GDM1 (cell line): ENCODE measurements at places on chromosomes 13 and 19.

- no peak for DNase-seq
Measured at GRCh38 chr19:1938071-1938470, 2.9 kb upstream of the CSNK1G2 start.

GRCh38 chr13:81762449-81762848, 1421.5 kb upstream of the SPRY2 start:
- DNase-seq: no peak

- DNase-seq: no peak
Measured at GRCh38 chr13:46639033-46639981, 86.3 kb downstream of the LRCH1 start.

DNA sequence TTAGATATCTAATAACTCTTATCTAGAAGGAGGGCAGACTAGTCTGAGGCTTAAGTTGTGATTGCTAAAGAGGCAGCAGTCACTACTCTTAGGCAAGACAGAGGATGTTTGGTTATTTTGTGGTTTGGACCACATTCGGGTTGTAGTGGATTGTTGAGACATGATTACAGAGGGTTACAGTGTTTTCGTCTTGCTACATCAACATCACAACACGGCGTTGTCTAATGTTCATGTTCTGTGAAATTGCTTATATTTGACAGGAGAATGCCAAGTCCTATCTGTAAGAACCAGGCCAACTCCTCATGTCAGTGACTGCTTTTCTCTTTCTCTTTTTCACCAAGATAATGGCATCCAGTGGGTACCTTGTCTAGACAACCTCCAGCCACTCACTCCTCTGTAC, 16.8 kb upstream of the TM9SF2 start:
- no peak for DNase-seq

DNA sequence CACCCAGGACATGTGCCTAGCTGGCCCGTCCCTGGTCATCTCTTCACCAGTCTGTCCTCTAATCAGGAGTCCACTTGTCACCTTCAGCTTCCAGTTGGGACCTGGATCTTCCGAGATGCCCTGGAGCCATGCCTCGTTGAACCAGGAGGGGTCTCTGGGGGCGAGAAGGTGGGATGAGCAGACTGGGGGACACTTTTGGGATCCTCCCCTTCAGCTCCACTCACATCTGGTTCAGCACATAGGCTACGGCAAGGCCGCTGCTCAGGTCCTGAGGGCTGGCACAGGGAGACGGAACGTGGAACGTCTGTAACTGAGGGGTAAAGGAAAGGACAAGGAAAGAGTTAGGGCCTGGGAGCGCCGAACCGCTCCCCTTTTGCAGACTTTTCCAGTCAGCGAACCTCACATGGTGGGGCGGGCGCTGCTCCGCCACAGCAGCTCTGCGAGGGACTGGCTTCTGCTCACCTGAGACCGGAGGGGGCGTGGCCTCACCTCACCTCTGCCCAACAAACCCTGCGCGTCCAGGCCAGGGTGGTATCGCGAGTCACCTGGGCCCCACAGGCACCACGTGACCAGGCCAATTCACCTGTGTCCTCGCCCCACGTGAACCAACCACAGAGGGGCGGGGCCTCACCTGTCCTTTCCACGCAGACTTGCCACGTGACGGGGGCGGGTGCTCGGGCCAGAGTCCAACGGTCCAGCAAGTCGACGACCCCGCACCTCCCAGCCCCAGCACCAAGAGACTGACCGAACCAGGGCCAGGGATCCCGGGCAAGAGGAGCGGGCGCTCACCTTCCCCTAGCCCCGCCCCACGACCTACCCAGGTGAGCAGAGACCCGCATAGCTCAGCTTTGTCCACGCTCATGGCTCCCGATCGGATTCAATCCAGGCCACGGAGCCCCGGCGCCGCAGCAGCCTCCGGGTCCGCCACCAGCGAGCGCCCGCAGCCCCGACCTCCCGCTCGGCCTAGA, at the start of gene HOOK2:
Gene HOOK2 (minus strand): TSS at position 965 of the 968 bp plus-strand sequence. CDS start 103 bp downstream, at position 862.
- DNase-seq: no peak
